CD8-positive, alpha-beta memory T cell (primary cell): ENCODE measurements at places on chromosomes 13 and 19. TPM values are rescaled to one million over a fixed set of nuclear protein-coding genes. Genes with fewer than 3 reads are reported as not detected.

DNA sequence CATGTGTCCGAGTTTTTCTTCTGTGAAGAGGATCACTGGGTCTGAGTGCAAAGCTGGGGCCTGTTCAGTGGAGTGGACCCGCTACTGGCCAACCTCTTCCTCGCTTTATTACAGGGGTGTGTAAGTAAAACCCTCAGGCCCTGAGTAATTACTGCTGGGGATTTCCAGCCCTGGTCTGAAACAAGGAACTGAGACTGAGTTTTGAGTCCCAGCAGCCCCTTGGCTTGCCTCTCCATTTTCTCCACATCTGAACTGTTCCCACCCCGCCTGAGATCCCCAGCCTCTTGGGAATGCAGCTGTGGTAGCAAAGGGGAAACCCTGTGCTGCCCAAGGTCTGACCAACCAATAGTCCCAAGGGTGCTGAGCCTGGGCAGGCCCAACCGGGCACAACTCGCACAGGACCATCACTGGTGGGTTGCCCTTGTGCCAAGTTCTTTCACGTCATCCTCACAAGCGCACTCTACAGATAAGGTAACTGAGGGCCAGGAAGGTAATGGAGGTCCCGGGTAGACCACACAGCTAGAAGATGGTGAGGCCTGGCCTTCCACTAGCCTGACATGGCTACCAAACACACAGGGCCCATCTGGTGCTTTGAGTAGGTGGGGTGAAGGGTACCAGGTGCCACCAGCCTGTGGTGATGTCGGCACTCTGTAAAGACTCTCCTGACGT lies 13.7 kb upstream of the SLC35E1 start:
- no peaks in the 10 kb centered on the region for H3K36me3 ChIP-seq
- peaks cover 81% of the 10 kb centered on the region for H3K4me1 ChIP-seq
- DNase-seq = no peak

The DNAJB1 gene
- 98.6 TPM for total RNA-seq

The CADM4 gene
- 0.57 TPM for total RNA-seq

The CLDN10 gene
- not detected for total RNA-seq

GRCh38 chr13:100131863-100132574 lies 43.1 kb downstream of the PCCA start:
- H3K4me1 ChIP-seq = no peaks in the 10 kb centered on the region
- no peak overlapping the region for H3K4me3 ChIP-seq
- DNase-seq = no peak
- H3K27ac ChIP-seq = no peak overlapping the region

The C19orf33 gene
- total RNA-seq = not detected

- no peaks in the 10 kb centered on the region for H3K27me3 ChIP-seq
- H3K36me3 ChIP-seq = no peaks in the 10 kb centered on the region
- no peak overlapping the region for H3K4me3 ChIP-seq
- H3K4me1 ChIP-seq = no peaks in the 10 kb centered on the region
- no peak overlapping the region for H3K27ac ChIP-seq
- no peak for DNase-seq
Observed at GRCh38 chr13:79581870-79582315, 100.9 kb downstream of the NDFIP2 start.

- no peak overlapping the region for H3K27ac ChIP-seq
- H3K4me1 ChIP-seq = no peaks in the 10 kb centered on the region
- H3K36me3 ChIP-seq = no peaks in the 10 kb centered on the region
- no peaks in the 10 kb centered on the region for H3K27me3 ChIP-seq
- H3K4me3 ChIP-seq = no peak overlapping the region
Observed at GRCh38 chr13:51246418-51247277, 24.4 kb downstream of the FAM124A start.
